ENCODE measurements at places on chromosomes 2 and 18.

DNA sequence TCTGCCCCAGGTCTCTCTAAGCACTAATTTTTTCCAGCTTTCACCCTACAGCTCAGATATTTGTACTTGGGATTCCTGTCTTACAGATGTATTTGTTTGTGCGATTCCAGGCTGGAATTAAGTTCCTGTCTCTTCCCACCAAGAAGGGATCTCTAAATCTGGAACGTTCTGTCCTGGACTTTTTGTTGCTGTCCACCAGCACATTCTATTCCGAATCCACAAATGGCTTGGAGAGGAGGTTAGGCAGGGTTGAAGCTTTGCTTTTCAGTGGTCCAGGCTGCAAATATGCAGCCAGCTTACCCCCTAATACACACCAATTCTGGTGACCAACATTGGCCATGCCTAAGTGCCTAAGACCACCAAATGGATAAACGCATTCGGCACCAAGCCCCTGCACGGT, 315.0 kb downstream of the TNS1 start:
- DNase-seq = no peak

GRCh38 chr2:9592699-9593098, 37.1 kb upstream of the ADAM17 start:
- DNase-seq = no peak

DNA sequence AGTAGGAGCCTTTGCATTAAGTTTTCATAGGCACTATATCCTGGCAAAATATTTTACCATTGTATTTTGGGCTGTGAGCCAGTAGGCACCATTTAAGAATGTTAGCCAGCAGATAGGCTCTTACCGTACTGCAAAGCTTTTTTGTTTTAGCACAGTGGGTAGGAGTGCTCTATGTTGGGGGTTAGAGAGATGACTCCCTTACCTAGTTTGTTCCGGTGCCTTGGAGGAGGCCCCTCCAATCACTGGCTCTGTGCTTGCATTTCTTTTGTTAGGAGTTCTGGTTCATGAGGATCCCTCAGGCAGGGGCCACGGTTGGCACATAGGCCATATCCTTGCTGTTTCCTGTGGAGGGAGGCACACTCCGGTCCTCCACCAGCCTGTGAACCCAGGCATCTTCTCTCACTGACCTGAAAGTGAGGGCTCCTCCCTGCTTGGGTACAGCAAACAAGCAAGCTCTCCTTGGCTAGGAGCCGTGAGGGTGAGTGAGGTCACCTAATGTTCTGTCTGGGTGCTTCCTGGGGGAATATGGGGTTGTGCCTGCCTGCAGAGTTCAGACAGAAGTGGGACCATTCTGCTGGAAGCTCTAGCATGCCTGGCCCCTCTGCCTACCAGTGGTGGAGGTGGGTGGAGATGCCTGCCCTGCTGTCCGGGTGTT, 29.8 kb downstream of the LTBP1 start:
- DNase-seq = no peak

- DNase-seq = no peak
Measured at GRCh38 chr2:7972670-7973069, 709.2 kb upstream of the ID2 start.

DNA sequence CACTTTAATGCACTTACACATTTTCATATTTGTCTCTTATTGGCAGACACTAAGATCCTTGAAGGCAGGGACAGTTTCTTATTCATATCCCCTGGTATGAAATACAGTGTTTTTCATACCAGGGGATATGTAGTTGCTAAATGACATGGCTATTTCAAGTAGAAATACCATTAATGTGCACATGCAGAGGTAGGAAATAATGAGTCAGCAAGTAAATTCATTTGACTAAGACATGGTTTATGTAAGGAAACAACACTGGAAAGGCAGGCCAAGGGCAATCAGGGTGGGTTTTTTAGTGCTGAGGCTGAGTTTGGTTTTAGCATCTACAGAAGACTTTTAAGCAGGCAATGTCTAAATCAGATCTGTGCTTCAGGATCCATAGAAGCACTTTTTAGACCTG, 155.9 kb downstream of the WDPCP start:
- peak; percentile 63 for DNase-seq

- DNase-seq = no peak
Measured at GRCh38 chr2:120474486-120474885, 128.6 kb downstream of the INHBB start.

DNA sequence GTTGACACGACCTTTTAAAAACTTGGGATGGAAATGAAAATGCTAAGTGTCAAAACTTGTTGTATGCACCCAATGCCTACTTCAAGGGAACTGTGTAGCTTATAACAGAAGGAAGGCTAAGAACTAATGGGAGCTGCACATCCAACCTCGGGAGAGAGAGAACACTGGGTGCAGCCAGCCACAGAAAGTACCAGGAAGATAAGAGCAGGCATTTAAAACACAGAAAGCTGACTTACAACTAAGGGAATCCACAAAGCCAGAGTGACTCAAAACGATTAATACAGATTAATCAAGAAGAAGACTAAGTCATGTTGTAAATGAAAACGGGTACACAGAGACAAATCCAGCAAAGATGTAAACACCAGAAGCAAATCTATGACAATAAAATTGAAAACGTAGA, 113.4 kb downstream of the HDAC4 start:
- peak; percentile 49 for DNase-seq

GRCh38 chr18:62399781-62400308, 74.7 kb downstream of the TNFRSF11A start:
- peak; percentile 22 for DNase-seq

GRCh38 chr18:14174706-14175085, 42.5 kb upstream of the ZNF519 start:
- DNase-seq = no peak

GRCh38 chr2:68775272-68775842, 40.7 kb downstream of the ARHGAP25 start:
- DNase-seq = no peak

DNA sequence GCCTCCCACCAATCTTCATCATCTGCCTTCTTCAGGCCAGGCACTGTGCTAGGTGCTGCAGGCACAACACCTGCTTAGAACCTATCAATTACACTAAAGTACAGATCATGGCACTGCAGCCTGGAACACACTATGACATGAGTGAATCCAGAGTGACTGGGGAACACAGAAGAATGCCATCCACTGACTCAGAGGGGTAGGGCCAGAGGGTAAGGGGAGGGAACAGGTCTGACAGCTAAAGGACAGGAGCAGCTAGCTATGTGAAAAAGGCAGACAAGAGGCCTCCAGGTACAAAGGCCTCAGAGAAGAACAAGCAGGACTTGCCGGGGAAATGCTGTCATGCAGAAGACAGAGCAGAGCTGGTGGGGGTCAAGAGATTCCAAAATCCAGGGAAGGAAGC, 53.3 kb upstream of the ACAA2 start:
- no peak for DNase-seq

GRCh38 chr2:236051351-236051750, 116.8 kb downstream of the GBX2 start:
- no peak for DNase-seq

DNA sequence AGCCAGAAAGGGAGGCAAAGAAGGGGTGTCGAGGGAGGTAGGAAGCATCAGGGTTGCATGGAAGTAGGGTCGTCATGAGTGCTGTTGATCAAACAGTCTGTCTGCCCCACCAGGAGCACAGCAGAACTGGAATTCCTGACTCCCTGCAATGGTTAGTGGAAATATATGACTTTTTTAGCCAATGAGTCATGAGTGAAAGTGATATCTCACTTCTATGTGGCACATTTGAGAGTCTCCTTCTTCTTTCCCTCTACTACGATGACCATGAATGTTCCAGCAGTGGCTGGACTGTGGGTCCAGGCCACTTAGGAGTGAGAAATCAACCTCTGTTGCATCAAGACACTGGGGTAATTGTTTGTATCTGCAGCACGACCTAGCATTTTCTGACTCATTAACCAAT, 199.5 kb downstream of the TTC32 start:
- DNase-seq = peak; percentile 41

DNA sequence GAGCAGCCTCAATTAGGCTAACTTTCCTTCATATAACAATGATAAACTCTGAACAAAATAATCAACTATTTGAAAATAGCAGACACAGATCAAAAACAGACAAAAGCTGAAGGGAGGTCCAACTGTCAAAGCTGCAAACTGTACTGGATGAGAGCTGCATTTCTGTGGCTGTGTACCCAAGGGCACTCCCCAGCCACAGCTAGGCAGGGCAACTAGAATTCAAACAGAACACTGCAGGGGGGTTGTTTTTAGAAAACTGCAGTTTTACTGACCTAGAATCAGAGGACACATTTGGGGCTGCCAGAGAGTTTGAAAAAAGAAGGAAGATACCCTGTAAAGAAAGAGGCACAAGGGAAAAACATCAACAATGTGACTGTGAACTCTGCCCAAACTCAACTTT, 56.8 kb downstream of the SMAD2 start:
- DNase-seq = peak; percentile 19

DNA sequence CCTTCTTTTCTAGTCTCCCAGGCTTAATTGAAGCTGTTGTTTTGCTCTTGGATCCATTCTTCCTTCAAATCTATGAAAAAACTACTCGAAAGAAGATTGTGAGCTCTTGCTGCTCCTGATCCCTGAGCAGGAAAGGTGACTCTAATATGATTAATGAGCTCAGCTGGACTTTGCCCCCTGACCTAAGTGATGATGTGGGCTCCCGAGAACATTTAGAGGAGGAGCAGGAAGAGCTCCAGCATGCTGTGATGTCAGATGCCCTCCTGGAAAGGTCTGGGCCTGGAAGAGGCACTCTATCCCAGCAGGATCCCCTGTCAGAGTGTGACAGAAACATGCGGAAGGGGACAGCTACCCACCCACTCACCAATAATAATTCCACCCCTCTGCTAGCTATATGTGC, 117.9 kb upstream of the PELI1 start:
- peak; percentile 69 for DNase-seq
